ENCODE measurements at places on chromosomes 2 and 18.

GRCh38 chr18:12236934-12237832, 17.0 kb upstream of the CIDEA start:
- no peak for DNase-seq

DNA sequence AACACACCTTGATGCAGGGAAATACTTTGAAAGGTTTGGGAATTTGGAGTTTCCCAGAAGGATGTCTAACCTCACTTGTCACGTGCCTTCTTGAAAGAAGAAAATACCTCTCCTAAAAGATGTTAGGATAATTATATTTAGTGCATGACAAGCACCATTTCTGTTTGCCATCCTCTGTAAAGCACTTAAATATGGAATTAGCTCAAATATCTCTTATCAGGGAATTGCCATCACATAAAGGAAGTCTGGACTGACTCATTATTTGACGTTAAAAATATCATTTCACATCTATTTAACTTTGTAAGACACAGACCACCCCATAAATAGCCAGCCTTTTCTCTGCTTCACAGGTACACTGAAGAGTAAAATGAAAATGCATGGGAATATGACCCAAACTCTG, 140.1 kb downstream of the STK39 start:
- no peak for DNase-seq

DNA sequence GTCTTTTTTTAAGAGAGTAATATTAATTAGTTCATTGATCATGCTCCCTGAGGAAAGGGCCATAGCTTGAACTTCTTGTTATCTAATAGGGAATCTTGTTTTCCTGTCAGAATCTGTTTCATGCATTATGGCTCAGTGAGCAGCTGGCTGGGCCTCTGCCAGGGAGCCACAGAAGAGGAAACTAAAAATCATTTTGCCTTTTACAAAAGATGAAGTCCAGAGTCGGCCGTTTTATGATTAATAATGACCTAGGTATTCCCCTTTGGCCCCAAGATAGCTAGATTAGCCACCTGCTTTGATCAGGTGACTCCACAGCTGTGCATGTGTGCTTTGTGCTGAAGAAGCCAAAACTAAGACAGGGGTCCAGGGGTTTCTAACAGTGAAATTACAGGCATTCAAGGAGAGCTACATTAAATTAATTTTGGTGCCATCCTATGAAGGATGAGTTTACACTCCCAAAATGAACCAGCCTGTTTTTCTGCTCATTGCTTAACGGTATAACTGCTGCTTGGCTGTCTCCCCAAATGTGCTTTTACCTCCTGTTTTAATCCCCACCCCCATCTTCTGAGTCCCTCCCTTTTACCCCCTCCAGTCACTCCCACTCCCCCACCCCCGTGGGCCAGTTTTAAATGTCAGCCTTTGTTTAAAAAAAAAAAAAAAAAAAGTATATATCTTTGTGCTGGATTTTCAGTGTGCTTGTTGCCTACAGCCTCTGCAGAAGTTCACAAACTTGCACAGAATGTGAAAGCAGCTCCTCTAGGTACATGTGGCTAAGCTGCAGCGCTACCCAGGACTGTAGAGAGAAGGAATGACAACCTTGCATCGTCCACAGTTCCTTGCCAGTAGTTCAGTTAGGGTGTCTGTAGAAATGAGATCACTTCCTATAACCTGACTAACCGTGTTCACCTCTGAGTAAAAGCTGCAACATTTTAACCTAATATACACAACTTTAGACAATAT, 93.1 kb downstream of the CABLES1 start:
- DNase-seq: no peak

DNA sequence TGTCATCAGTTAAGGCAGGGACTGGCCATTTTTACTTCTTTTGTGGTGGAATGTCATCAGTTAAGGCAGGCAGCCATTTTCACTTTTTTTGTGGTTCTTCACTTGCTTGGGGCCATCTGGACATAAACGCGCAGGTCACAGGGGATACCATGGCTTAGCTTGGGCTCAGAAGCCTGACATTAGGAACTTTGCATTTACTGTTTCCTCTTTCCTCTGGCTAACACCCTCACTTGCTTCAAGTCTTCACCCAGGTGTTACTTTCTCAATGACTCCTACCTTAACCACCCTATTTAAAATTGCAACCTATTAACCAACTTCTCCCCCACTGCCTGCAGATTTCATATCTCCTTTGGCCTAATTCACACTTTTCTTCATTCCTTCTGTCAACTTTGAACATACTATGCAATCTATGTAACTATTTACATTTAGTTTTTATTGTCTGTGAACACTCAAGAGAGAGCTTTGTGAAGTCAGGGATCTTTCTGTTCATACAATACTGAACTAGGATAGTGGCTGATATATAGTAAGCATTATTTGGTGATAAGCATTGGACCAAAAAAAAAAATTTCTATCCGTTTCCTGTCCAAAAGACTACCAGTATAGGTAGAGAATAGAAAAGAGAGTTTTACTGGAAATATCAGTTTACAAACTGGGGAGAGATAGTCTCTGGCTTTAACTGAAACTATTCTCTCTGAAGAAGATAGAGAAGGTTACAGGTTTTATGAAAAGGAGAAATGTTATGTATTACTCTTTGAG, 600.1 kb upstream of the ZNF804A start:
- DNase-seq: no peak
